ENCODE measurements at places on chromosomes 6 and 20.

GRCh38 chr6:99885051-99885450, 109.0 kb downstream of the MCHR2 start:
- no peak for ATAC-seq

- ATAC-seq = no peak
Observed at GRCh38 chr20:39381595-39381994, 419.5 kb downstream of the DHX35 start.

DNA sequence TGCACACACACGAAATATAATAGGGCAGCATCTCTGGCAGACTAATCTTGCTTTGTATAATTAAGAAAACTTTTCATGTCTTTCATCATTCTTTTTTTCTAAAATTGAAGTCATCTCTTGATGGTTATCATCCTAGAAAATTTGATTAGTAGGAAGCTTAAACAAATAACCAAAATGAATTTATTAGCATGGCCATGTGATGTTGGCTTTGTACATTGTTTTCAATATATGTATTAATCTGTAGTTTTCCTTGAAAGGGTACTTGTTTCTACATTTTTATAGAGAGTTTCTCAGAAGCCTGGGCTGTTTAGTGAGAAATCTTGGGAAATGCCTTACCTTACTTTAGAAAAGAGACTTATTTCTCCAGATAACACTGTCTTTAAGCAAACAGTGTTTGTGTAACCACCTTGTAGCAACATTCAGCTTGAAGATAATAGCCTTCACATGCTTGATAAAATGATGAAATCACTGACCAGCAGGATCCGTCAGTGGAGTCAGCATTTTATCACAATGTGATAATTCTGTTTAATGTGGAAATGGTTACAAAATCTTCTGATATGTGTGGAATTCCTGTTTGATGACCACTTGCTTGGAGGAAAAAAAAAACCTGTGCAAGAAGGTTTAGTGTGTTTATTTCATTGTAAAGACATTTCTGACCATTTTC, 147.8 kb downstream of the MACROD2 start:
- no peak for ATAC-seq

DNA sequence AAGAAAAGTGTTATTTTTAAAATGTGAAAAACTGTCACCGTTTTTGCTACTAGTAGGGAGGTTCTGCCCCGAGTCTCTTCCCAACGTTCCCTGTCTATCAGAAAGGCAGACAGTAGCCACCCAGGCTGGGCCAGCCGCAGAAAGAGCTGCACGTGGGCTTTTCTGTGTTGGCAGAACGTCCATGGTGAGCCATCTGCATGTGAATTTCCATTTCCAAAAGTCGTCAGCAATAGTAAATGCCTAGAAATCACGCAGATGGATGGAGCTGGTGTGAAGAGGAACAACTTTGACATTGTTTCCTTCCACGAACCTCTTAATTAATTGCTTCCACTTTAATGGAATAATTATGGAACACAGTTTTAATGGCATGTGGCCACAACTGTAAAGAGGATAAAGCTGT, 97.5 kb downstream of the FAM120B start:
- ATAC-seq = no peak

Data from stimulated activated memory B cell treated with anti-CD40 and anti-IgM and Interleukin-4, amounts not matched to agents 10 μg/mL and 1 μg/mL and 100 μg/mL, for 72 hours (primary cell).